ENCODE measurements at places on chromosomes 6 and 20. TPM values are rescaled to one million over a fixed set of nuclear protein-coding genes. Genes with fewer than 3 reads are reported as not detected.

The IPCEF1 gene
- under 0.01 TPM for total RNA-seq

- no peak overlapping the region for H3K4me3 ChIP-seq
- H3K36me3 ChIP-seq: no peaks in the 10 kb centered on the region
- no peak overlapping the region for H3K27ac ChIP-seq
These were observed 705.0 kb downstream of the EPHA7 start for GRCh38 chr6:92714346-92714745.

GRCh38 chr20:35135867-35136586 lies 11.1 kb downstream of the EDEM2 start:
- peak; percentile 61 for DNase-seq
- no peaks in the 10 kb centered on the region for H3K27me3 ChIP-seq
- H3K27ac ChIP-seq: no peak overlapping the region
- no peak overlapping the region for H3K4me3 ChIP-seq

The BEND6 gene
- total RNA-seq: 10.6 TPM

DNA sequence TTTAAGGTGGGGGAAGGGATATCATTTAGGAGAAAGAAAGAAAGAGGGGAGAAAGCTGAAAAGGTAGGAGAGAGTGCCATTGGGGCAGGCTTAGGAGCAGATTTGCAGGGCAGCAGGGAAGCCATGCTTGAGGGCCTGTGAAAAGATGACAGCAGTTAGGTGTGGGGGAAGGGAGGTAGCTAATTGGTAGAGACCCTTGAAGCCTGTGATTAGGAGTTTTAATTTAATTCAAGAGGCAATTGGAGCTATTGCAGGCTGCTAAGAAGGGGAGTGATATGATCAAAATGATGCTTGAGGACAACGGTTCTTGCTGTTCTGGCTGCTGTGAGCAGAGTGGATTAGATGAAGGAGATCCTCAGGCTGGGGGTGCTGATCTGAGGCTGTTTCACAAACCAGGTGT lies 24.5 kb upstream of the SEC63 start:
- H3K27ac ChIP-seq: no peak overlapping the region
- H3K4me1 ChIP-seq: no peaks in the 10 kb centered on the region
- DNase-seq: no peak
- H3K27me3 ChIP-seq: peaks cover 4% of the 10 kb centered on the region
- no peaks in the 10 kb centered on the region for H3K36me3 ChIP-seq

DNA sequence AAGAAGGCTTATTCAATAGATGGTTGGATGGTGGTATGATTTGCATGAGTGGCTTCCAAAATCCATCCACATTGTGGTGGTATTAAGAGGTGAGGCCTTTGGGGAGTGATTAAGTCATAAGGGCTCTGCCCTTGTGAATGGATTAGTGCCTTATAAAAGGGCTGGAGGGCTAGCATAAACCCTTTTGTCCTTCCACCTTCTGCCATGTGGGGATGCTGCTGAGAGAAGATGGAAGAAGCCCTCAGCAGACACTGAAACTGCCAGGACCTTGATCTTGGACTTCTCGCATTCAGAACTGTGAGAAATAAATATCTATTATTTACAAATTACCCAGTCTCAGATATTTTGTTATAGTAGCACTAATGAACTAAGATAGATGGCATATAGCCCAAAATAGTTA lies 27.8 kb upstream of the SRPK1 start:
- no peak overlapping the region for H3K4me3 ChIP-seq
- DNase-seq: peak; percentile 12
- H3K36me3 ChIP-seq: no peaks in the 10 kb centered on the region
- H3K27ac ChIP-seq: no peak overlapping the region
- H3K27me3 ChIP-seq: no peaks in the 10 kb centered on the region

The ZNF334 gene
- 1.4 TPM for total RNA-seq

- H3K4me3 ChIP-seq: no peak overlapping the region
- H3K36me3 ChIP-seq: no peaks in the 10 kb centered on the region
- H3K27ac ChIP-seq: no peak overlapping the region
- H3K4me1 ChIP-seq: peaks cover 15% of the 10 kb centered on the region
These were observed 53.7 kb downstream of the JARID2 start for GRCh38 chr6:15299430-15300131.

Data from IMR-90 (cell line).